ENCODE measurements at places on chromosomes 1 and 21.

GRCh38 chr1:76142771-76143540, 68.4 kb downstream of the ST6GALNAC3 start:
- peak; percentile 46 for DNase-seq

- peak; percentile 92 for DNase-seq
Measured at GRCh38 chr1:32724678-32725614, 22.4 kb upstream of the SYNC start.

DNA sequence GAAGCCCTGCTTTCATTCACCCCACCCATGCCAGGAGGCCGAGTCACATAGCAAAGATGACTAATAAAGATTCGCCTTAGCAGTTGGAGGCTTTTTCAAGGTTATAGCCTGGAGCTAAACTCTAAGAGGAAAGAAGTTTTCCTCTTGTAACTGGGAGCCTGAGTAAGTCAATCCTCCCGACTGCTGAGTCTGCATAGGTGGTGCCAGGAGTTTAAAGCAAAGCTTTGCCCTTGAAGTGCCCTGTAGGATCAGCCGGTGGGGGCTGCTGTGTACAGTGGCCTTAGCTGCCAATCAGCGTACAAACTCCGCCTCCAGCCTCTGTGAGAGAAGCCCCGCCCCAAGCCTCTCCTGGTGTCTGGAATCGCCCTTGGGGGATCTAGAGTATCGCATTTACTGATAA, 147.5 kb upstream of the SPATA6 start:
- DNase-seq, result peak; percentile 7

- no peak for DNase-seq
Measured at GRCh38 chr1:85068846-85069245, 20.5 kb upstream of the MCOLN3 start.

- no peak for DNase-seq
Measured at GRCh38 chr1:156463874-156464273, 36.7 kb downstream of the MEF2D start.

- peak; percentile 6 for DNase-seq
Measured at GRCh38 chr1:52268372-52268771, 97.6 kb downstream of the CC2D1B start.

All from astrocyte (in vitro differentiated cells and primary cell).